Peyer's patch (tissue), 4 donors: ENCODE measurements at places on chromosomes 5 and 9. TPM values are rescaled to one million over a fixed set of nuclear protein-coding genes. Genes with fewer than 3 reads are reported as not detected.

Gene CMYA5
- total RNA-seq = 3.1 TPM

Gene GALNT12
- total RNA-seq = 73.6 TPM

Gene RABGAP1
- total RNA-seq = 92.4 TPM

Gene LMX1B
- not detected for total RNA-seq

Gene ANKRD34B
- not detected for total RNA-seq

Gene STPG3
- not detected for total RNA-seq

Gene TAF11L5
- not detected for total RNA-seq

Gene PTGS1
- total RNA-seq = 17.3 TPM

Gene STING1
- total RNA-seq = 48.7 TPM

Gene SLC9A3
- 320 TPM for total RNA-seq

Gene SPATA6L
- 19.0 TPM for total RNA-seq

Gene MCIDAS
- not detected for total RNA-seq

Gene TRPM6
- 9.9 TPM for total RNA-seq

Gene GPR151
- not detected for total RNA-seq

Gene MUSK
- total RNA-seq = 4.4 TPM

Gene HK3
- 2.7 TPM for total RNA-seq

Gene MEIKIN
- total RNA-seq = not detected

Gene BAAT
- 1.2 TPM for total RNA-seq

Gene RCL1
- 28.1 TPM for total RNA-seq

Gene MARCHF11
- total RNA-seq = not detected

Gene SPATA31C1
- not detected for total RNA-seq

Gene TGFBI
- total RNA-seq = 25.3 TPM

Gene THBS4
- total RNA-seq = not detected

Gene NKD2
- total RNA-seq = 1.9 TPM

Gene UBE2QL1
- not detected for total RNA-seq

Gene RNF14
- 36.2 TPM for total RNA-seq

Gene FAM78A
- 3.2 TPM for total RNA-seq

Gene NIM1K
- not detected for total RNA-seq

Gene HEMGN
- total RNA-seq = not detected

Gene FBP1
- total RNA-seq = 454 TPM

Gene SLC6A7
- total RNA-seq = 12.3 TPM

Gene PLEKHG4B
- 0.18 TPM for total RNA-seq

Gene TEX48
- not detected for total RNA-seq

Gene PRRT1B
- total RNA-seq = not detected

Gene OGN
- total RNA-seq = 3.3 TPM

Gene PCDHB7
- 0.53 TPM for total RNA-seq
